ENCODE measurements at places on chromosomes 11 and 22.

- DNase-seq = no peak
These were observed 15.2 kb downstream of the SHANK3 start for GRCh38 chr22:50687829-50688228.

GRCh38 chr22:45608763-45609180, 62.9 kb upstream of the ATXN10 start:
- DNase-seq = no peak

DNA sequence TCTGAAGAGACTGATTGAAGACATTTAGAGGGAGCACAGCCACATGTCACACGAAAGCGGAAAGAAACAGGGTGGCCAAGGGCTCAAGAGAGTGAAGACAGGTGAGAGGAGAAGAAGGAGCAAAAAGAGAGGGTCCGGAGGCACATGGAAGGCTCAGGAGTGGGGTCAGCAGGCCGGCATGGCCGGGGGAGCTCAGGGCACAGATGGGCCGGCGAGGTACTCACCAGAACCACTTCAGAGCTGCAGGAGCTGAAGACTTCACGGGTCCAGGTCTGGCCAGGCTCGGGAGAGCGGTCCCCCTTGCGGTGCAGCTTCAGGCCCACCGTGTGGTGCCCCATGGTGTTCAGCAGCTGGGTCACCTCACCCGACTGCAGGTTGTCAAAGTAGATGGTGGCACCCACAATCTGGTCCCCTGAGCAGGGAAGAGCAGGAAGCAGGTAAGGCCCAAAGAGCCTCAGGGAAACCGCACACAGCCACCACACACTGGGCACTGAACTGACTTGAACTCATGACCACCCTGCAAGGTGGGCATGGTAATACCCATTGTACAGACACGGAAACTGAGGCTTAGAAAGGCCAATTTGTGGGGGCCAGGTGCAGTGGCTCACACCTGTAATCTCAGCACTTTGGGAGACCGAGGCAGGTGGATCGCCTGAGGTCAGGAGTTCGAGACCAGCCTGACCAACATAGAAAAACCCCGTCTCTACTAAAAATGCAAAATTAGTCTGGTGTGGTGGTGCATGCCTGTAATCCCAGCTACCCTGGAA, 11.6 kb downstream of the AHNAK start:
- no peak for DNase-seq

DNA sequence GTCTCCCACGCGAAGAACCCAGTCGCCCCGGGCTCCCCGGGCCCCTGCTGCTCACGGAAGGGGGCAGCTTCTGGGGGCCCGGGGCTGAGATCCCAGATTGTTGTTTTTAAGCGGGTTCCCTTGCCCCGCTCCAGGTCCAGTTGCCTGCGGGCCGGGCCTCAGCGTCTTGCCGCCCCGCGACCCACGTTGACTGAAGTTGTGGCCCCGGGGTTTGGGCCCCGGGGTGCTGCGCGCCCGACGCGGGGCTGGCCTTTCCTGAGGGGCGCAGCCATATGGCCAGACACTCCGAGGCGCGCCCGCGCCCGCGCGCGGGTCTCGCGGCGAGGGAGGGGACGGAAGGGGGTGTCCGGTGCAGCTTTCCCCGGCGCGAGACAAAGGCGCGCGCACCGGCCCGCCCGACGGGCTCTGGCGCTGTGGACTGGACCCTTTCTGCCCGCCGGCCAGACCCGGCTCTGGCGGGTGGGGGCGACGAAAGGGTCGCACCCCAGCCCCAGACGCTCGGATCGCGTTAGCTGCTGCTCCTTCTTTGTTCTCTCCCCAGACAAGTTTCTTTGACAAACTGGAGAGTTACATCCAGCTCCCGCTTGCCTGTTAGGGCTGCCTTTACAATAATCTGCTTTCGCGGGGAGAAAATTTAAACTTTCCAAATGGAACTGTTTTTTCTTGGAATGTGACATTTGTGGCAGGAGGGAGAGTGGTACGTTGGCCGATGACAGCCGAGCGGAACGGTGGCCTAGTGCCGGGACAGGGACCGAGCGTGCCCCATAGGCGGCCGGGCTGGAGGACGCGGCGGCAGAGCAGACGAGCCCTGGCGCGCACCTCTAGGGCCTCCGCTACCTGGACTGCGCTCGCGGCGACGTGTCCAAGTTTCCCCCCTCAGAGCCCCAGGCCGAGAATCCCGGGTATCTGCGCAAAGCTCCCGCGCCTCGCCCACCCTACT, 716 bp downstream of the AMOTL1 start:
- DNase-seq = no peak

- DNase-seq = no peak
These were observed 64.7 kb upstream of the CTSC start for GRCh38 chr11:88402192-88402715.

DNA sequence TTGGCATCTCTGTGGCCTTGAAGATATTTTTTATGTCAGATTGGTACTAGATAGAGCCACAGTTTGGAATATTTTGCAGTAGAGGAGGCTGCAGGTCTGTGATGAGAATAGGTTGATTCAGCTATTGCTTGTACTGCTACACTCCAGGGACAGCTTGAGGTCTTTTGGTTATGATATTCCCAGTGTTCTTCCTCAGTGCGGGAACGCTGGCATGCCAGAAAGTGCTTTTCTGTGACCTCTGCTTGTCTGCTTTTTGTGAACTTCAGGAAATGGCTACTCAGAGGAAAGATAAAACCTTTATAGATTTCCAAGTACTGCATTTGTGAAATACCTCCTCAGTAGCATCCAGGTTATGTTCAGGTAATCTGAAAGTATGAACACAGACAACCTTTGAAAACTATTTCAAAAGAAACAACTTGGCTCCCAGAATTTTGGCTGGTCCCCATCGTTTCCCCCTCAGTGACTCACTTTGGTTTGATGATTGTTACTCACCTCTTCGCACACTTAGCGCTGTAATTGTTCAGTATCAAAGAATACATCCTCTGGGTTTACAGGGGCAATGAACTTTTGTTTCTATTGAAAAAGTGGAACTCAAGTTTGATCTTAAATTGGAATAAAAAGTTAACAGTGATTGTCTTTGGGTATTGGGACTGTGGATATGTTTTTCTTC, 191.4 kb downstream of the HIPK3 start:
- no peak for DNase-seq

GRCh38 chr11:31160504-31161422, 208.8 kb downstream of the DCDC1 start:
- DNase-seq = no peak

- no peak for DNase-seq
These were observed 9.3 kb downstream of the RSPH14 start for GRCh38 chr22:23132376-23133091.

DNA sequence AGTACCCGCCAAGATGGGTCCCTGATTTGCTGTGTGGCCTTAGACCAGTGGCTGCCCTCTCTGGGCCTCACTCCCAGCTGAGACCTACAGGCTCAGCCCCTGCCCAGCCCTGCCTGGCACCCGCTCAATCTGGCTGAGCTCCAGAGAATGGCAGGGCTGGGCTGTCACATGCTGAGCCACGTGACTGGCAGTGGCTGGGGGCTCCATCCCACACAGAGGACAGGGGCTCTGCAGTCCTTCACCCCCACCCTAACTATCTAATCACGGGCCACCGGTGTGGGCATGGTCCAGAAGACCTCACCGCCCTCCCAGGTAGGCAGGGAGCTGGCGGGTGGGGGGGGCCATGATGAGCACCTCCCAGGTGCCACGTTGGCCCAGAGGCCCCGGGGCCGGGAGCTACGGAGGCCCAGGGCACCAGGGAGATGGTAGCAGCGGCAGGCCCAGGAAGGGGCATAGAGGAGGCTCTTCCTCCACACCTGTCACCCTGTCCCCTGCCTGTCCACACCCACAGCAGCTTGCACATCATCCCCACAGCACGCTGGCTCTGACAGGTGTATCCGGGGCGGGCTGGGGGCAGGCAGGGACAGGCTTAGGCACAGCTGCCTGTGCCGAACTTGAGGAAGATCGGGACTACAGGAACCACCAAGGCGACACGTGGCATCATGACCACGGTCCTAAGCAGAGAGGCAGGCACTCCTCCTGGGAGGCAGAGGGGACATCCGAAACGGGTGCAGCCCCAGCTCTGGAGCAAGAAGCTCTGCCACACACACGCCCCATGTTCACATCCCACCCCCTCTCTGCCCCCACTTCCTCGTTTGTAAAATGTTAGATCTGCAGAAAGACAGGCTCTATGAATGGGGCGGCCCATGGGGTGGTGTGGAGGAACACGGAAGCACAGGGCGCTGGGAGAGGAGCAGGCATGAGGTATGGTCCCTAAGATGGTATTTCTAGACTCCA, 1.5 kb upstream of the ALDH3B1 start:
- DNase-seq = no peak

GRCh38 chr11:72831521-72832300, 17.5 kb downstream of the ATG16L2 start:
- DNase-seq = peak; percentile 63

DNA sequence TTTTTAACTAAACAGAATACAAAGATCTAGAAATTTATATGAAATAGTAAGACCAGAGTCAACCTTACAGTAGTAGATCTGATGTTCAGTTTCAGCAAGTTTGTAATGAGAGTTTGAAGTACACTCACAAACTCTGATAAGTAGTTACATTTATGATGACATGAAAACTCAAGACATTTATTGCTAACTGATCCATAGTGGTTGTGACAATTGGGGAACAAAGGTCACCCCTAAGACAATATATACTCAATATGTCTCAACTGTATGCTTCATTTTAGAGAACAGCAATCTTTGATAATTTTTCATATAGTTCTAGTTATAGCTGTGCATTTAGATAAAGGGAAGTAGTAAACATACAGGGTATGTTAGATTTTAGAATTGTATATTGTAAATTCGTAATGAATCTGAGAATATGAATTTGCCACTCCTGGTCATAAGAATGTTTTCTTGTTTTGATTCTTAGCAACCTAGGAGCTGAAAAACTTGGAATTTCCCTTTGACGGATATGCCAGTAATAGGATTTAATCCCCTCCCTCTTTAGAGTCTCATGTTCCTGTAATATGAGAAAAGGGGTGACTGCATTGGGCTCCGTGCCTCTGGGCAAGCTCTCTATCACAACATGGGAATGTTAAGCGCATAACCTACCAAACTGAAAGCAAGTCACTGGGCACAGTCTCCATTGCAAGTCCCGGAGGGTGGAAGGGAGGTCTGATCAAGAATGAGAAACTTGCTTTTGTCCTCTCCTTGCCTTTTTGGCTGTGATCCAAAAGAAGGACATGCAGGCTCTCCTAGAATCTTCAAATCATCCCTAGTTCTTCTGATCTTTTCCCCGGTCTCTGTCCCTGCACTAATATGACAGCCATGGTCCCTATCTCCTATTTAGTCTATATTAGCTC, 11.4 kb downstream of the OR10D3 start:
- no peak for DNase-seq

DNA sequence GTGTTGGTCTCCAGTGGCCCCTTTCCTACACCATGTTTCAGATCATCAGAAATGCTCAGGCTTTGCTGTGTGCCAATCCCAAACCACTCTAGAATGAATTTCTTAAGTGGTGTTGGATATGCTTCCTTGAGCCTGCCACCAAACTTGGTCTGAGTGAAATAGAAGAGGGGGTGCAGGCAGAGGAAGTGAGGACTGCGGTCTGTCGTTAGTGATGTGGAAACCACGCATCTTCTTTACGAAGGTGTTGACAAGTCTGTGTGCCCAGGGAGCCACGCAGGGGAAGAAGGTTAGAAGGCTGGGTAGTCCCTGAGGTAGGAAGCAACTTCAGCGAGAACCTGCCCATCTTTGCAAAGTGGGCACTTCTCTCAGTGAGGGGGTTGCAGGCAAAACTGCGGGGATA, 187.4 kb upstream of the NAV2 start:
- no peak for DNase-seq

- DNase-seq = no peak
These were observed 11.3 kb downstream of the MAML2 start for GRCh38 chr11:96331699-96332116.
